ENCODE measurements at places on chromosomes 16 and 17.
A peak's percentile ranks its signal among the peaks of the same experiment; 100 is the strongest.

DNA sequence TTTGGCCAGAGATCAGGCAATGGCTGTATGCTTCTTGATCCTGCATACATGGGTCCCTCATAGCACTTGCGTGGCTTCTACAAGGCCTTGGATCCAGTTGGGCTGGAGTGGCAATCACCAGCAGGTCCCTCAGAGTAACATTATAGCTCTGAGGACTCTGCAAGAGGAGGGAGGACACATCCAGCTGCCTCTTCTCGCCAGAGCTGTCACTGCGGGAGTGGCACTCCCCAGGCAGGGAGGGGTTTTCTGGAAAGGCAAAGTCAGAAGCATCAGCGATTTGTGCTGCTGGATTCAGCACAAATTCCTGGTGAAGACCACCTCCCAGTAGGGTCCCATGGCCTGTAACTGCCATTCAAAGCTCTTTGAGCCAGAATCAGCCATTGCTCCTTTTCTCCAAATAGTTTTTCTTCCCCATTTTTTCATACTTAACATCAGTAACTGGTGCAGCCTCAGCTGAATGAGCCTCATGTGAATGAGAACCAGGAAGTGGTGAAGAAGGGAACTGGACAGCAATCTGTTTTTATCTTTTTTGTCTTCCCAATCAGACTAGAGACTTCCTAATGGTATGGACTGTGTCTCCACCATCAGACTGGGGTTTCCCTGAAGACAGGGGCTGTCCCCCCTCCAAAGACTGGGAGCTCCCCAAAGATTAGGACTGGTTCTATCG is 40.6 kb upstream of the HOXB13 start:
- DNase-seq = peak; percentile 16

- no peak for DNase-seq
Measured at GRCh38 chr17:17768424-17769088, 68.2 kb downstream of the SREBF1 start.

DNA sequence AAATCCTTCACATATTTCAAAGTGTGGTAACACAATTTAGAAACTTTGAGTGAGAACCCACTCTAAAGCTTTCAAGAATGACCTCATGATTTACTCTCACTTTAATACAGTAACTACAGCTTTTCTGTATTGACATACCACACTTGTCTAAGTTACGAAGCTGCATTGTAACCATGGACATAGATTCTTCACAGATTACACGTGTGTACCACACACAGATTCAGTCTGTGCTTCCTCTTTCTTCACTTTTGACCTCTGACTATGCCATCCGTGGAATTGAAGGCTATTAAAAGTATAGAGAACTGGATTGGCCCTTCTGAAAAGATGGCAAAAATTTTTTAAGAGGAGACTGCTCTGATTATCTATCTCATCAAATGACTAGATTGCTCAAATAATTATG is 172.7 kb downstream of the TANC2 start:
- DNase-seq = peak; percentile 36

- DNase-seq = peak; percentile 59
Measured at GRCh38 chr16:81873843-81874752, 95.0 kb downstream of the PLCG2 start.

GRCh38 chr17:49063652-49064051 is 66.5 kb downstream of the IGF2BP1 start:
- DNase-seq = no peak

GRCh38 chr17:78581304-78581703 is 4.1 kb upstream of the DNAH17 start:
- no peak for DNase-seq

DNA sequence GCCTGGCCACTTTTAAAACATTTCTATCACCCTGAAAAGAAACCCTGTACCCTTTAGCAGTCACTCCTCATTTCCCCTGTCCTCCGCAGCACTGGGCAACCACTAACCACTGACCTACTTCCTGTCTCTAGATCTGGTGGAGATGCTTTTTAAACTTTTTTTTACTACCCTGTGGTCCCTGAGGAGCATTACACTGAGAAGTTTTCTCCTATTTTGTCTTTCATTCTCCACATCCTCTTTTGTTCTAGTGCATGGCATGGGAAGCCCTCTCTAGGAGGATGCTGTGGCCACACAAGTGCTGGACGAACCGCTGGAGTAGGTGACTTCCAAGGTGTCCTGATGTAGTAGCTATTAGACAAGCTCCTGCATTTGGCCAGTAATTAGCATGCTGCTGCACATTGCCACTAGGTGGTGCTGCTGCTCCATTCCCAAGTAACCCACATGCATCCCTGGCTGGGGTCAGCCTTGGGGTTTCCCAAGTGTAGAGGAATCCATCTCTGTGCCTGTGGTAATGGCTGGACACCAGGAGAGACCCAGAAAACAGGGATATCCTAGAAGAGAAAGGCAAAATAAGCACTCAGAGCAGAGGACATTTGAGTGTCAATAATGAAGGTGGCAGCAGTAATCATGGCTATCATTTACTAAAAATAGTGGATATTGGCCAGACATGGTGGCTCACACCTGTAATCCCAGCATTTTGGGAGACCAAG is 143.8 kb upstream of the CRHR1 start:
- peak; percentile 79 for DNase-seq

DNA sequence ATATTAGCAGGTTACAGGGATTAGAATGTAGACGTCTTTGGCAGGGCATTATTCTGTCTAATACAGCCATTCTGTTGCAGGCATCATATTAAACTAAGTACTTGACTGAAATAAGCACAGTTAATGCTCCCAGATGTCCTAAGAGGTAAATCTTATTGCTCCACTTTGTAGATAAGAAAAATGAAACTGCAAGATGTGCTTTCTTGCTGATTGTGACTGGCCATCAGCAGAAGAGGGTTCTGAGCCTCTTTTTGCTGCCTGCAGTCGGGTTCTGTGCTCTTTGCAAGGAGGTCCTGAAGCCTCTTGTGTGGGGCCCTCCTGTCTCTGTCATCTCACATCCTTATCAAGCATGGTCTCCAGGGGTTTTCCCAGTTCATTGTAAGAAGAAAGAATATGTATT is 167.1 kb downstream of the KCNJ2 start:
- DNase-seq = no peak

DNA sequence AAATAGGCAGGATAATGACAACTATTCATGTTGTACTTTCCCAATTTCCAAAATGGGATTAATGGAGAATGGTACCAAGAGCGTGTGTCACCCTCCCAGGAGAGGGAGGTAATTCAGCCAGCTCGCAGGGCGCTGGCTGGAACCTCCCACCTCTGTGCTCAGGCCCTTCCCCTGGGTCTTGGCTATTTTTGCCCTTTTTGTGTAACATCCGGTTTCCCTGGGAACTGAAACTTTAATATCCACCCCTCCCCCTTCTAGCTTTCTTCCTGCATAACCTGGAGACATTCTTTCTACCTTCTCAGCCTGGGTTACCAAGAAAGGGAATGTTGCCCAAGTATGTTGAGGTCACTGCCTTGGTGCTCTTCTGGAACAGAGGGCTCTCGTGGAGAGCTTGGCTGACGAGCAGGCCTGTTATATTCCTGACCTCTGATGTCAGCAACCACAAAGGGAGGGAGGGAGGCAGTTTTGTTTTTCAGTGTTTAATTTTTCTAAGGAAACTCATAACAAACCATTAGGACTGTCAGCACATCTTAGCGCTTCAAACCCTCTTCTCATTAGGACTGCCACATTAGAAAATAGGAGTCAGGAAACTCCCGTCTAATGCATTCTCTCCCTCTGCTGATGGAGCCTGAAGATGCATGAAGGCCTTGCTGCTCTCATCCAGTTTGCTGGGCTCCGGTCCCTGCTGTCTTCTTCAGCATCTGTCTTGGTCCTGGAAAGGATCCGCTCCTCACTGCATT is 25.6 kb downstream of the ITGB3 start:
- DNase-seq = peak; percentile 78

DNA sequence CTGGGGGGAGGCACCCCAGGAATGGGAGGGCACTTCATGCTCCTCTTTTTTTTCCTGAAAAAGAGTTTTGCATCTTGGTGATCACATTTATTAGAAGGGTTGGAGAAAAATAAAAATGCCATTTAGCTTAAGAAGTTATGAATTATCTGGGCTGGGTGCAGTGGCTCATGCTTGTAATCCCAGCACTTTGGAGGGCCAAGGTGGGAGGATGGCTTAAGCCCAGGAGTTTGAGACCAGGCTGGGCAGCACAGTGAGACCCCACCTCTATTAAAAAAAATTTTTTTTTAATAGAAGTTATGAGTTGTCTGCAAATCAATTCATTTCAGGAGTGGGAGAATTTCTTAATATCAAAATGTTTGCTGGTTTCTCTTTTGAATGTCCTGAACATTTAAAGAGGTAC is 103.4 kb downstream of the SNX11 start:
- DNase-seq = no peak

- DNase-seq = no peak
Measured at GRCh38 chr17:64742326-64742725, 80.2 kb upstream of the SMURF2 start.

DNA sequence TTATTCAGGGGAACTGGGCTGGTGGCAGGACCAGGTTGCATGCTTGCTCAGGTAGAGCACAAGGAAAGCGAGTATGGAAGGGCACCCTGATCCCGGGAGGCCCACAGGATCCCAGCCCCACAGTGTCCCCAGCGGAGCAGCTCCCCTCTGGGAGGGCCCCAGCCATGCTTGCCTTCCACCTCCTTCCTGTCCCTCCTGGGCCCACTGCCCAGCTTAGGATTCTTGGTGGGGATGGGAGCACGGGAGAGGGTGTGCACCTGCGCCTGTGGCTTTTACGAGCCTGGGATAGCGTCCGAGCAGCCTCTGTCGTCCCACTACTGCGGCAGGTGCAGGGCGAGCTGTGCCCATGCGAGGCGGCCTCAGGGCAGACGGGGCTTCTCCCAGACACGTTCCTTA is 114.5 kb downstream of the BANP start:
- no peak for DNase-seq

GRCh38 chr16:86616906-86617305 is 38.6 kb downstream of the FOXL1 start:
- DNase-seq = no peak

DNA sequence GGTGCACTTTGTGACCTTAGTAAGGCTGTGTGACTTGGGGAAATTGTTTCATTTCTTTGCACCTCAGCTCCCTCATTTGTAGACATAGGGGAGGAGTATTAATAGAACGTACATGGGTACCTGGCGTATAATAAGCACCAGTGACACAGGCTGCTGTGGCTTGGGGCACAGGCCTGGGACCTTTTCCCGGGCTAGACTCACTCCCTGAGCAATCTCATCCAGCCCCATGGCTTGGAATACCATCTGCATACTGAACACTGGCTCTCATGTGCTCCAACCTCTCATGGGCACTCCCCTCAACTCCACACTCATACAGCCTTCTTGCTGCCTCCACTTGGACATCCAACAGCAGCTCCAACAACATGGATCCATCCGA is 41.0 kb upstream of the MRPS23 start:
- DNase-seq = no peak

DNA sequence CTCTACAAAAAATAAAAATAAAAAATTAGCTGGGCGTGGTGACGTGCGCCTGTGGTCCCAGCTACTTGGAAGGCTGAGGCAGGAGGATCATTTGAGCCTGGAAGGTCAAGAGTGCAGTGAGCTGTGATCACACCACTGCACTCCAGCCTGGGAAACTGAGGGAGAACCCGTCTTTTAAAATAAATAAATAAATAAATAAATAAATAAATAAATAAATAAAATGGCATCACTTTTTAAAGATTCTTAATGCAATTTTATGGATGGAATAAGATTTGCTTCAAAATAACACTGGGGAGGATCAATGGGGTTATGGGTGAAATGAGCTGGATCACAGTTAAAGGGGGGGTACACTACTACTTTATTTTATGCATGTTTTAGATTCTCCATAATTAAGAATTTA is 14.9 kb downstream of the GDE1 start:
- no peak for DNase-seq

GRCh38 chr17:68198931-68199836 is 48.7 kb upstream of the AMZ2 start:
- no peak for DNase-seq

GRCh38 chr17:45302649-45303173 is 14.1 kb downstream of the MAP3K14 start:
- DNase-seq = peak; percentile 58

DNA sequence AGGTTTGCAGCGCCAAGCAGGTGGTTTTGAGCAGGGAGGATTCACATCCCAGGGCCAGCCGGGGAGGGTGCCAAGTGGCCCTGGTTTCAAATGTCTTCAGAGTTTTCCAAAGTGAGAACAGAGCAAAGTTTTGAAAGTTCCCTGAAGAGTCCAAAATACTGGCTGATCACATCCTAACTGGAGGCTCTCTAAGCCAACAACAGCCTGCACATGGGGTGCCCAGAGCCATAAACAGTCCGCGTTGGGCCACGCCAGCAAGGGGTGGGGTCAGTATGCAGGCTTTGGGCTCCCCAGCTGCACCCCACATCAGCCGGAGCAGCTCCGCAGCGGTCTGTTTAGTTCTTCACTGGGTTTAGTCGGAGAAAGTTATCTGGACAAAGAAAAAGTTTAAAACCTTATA is 150.9 kb downstream of the C16orf95 start:
- no peak for DNase-seq

GRCh38 chr17:46057366-46057765 is 58.3 kb downstream of the STH start:
- DNase-seq = no peak

GRCh38 chr17:30969989-30970830 is 629 bp upstream of the RNF135 start:
- no peak for DNase-seq

DNA sequence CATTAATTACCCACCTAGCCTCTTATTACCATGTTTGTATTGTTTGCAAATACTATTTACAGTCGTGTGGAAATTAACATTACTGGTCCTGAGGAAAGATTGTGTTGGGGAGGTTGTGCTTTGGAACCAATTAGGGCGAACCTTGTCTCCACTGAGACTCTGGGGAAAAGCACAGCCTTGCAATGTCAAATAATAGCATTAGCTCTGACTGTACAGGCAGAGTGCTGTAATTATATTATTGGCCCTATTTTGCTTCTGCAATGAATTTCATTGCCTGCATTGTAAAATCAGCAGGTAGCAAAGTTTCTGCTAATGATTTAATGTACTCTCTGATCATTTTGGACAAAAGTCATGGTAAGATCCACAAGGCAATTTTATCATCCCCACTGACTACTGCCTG is 97.0 kb downstream of the WWOX start:
- no peak for DNase-seq

DNA sequence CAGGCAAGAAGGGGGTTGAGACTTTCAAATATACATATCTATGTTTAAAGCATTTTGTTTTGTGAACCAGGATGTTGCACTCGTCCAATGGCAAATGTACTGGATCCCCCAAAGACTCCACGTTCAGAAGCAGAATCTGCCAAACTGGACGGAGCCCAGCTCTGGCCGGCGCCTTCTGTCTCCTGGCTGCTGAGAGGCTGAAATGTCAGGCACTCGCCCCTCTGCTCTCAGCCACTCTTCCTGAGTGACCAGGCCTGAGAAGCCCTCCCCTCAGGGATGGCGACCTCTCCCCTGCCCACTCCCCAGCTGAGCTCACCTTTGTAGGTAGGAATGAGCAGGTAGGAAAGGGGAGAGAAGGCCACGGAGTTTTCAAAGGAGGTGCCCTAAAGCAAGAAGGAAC is 187.5 kb upstream of the FOXF1 start:
- DNase-seq = no peak
